ENCODE measurements at places on chromosomes 5 and 9.

GRCh38 chr5:13328316-13328715, 616.2 kb downstream of the DNAH5 start:
- DNase-seq: no peak

DNA sequence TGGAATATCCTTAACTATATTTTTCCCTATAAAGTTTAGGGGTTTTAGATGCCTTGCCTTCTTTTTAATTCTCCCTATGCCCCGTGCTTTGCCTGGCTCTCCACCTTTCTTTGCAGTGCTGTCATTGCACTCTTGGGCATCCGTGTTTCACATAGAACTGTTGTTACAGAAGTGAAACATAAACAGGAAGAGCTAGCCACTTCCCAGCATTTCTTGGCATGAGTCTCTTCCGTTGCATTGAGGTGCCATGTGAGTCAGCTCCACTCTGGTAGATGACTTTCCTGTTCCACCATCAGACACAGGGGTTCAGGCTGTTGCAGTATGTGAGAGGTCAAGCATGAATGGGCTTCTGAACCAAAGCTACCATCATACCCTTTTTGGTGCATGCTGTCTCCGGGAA, 73.4 kb downstream of the ANGPTL2 start:
- no peak for DNase-seq

GRCh38 chr5:131984956-131985665, 26.3 kb downstream of the ACSL6 start:
- no peak for DNase-seq

- DNase-seq: peak; percentile 39
Observed at GRCh38 chr9:71769175-71770161, 1.2 kb upstream of the CEMIP2 start.

GRCh38 chr9:136007934-136008692, 46.9 kb upstream of the UBAC1 start:
- no peak for DNase-seq

DNA sequence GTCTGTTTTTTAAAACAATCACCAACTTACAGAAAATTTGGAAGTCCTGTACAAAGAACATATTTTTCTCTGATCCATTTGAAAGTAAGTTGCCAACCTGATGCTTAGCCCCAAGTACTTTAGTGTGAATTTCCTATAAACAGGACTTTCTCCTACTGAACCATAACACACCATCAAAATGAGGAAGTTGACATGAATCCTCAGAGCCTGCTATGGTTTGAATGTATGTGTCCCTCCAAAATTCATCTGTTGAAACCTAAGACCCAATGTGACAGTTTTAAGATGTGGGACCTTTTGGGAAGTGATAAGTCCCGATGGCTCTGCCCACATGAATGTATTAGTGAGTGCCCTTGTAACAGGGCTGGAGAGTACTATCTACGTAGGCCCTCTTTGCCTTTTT, 6.4 kb upstream of the ACOT12 start:
- no peak for DNase-seq

DNA sequence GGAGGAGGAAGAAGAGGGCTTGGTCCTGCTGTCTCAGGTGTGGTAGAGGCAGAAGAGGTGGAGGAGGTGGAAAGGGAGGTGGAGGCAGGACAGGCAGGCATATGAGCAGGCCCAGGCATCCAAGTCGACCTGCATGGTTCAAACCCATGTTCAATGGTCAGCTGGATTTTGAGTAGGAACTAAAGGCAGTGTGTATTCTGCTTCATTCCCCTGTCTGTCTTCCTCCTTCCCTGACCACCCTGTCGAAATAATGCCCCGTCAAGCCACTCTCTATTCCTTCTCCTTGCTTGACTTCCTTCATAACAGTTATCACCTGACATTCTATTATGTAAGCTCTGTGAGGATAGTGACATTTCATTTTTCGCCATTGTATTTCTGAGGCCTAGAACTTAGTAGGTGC, 34.8 kb downstream of the ATP6V0E1 start:
- no peak for DNase-seq

GRCh38 chr5:138661291-138661960, 86.2 kb upstream of the HSPA9 start:
- no peak for DNase-seq

DNA sequence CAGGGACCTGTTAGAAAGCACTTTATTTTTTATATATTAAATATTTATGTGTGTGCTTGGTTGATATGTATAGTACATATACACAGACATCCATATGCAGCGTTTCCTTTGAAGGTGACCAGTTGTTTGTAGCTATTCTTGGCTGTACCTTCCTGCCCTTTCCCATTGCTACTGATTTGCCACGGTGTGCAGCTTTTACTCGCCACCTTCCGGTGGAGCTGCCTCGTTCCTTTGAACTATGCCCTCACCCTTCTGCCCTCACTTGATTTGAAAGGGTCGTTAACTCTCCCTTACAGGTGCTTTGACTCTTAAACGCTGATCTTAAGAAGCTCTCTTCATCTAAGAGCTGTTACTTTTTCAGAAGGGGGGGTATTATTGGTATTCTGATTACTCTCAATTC, 20.5 kb downstream of the RGMB start:
- DNase-seq: no peak

DNA sequence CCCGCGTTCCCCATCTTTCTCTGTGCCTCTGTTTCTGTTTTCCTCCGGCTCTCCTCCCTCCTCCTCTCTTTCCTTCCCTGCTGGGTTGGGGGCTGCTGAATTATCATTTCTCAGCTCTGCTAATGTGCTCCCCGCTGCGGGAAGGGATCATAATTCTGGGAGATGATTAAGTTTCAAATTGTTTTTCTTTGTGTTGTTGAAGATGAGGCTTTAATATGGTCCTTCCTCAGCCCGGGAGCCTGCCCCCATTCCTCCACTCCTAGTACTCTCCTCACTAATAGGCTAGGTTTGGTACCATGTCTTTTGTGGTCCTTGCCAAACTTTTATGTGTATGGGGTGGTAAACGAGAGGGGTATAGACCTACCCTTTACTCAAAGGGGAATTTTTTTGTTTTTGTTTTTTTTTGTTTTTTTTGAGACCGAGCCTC, 5.7 kb upstream of the PCDH1 start:
- no peak for DNase-seq

GRCh38 chr9:96486386-96487028, 36.5 kb downstream of the HABP4 start:
- no peak for DNase-seq

DNA sequence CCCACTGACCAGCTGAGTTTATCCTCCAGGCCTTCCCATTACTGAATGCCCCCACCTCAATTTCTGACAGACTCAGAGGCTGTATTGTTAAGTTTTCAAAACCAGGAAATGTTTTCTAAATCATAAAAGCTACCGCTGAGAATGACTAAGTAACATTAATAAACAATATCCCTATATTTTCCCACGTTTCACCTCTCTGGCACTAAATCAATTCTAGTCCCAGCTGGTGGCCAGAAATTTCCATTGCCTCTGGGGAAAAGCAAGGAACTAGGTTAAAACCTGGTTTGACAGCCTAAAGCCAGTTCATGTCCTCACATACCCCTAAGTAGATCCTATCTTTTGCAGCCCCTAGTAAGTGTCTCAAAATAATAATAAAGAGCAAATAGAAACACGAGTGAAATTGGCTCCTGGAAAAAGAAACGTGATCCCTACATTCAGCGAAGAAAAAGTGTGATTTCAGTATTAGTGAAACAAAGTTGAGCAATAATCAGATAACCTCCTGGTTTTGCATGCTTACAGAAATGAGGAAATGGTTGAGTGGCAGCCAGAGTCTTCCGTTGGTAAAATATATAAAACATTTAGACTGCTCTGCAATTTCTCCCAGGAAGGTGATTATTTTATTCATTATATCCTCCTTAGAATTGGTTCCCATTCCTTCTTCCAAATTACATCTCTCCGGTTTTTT, 110.9 kb downstream of the ESM1 start:
- no peak for DNase-seq

DNA sequence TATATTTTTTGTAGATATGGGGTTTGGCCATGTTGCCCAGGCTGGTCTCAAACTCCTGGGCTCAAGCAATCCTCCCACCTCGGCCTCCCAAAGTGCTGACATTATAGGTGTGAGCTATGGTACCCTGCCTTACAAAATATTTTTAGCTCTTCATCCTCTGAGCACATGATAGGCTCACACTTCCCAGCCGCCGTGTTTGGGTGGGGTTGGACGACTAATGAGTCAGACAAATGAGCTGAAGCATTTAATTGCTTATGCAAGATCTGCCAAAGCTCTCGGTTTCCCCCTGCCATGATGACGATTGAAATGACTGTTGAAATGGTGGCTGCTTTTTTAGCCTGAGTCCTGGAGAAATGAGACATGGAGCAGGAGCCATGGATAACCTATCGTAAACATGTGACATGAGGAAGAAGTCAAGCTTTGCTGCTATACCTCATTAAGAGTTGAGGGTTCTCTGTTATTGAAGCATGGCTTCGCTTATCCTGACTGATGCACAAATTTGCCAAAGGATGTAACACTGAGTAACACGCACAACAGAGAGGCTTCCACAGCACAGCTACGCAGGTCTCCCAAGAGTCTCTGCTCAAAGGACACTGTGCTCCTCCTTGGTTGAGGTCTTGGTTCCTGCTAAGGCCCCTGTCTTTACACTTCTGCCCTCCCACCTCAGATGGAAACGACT, 48.2 kb upstream of the GFPT2 start:
- DNase-seq: no peak

DNA sequence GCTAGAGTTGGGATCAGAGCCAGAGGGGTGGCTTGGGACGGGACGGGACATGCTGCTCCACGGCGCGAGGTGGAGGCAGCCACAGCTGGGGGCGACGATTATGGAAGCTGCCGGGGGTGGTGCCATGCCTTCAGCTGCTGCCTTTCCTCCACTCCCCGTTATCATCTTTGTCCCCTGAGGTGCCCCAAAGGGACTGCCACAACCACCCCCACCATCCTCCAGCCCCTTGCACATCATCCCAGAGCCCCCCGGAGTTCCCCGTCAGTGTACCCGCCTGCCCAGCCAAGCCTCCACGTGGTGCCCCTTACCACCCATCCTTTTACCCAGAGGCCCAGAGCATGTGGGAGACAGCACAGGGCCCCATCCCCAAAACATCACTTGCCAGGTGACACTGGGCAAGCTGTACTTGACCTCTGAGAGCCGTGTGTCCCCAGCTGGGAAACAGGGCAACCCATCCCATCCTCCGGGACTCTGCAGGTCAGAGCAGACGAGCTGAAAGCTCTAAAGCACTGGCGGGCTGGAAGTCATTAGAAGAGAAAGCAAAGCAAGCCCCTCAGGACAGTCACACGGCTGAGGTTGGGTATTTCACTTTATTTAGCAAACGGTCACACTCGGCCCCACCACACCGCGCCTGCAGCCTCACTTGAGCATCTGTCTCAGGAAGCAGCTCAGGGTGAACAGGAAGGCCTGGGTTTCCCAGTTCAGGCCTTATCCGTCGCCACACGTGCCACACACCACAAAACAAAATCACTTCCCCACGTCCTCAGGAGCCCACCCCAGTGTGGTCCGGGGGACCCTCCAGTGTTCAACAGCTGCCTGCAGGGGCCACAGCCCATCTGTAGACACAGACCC, 19.5 kb upstream of the MXD3 start:
- DNase-seq: no peak

- peak; percentile 22 for DNase-seq
Observed at GRCh38 chr9:129414377-129414992, 206.4 kb downstream of the C9orf50 start.

DNA sequence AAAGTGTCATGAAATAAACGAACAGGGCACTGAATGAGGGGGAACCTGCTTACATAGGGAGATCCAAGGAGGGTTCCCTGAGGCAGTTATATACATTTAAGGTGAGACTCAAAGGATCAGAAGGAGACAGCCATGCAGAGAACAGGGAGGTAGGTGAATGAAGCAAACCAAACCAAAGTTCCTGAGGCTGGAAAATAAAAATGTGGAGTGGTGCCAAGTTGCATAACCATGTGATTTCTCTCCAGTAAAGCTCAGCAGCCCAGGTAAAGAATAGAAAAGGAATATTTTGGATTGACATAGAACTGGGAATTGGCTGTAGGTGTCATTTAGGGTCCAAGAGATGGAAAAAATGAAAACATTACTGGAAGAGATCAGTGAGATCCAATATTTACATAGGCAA, 110.7 kb downstream of the CAAP1 start:
- DNase-seq: no peak

- DNase-seq: no peak
Observed at GRCh38 chr9:134627417-134628353, 13.9 kb upstream of the COL5A1 start.

GRCh38 chr9:83629433-83630104, 6.6 kb downstream of the IDNK start:
- no peak for DNase-seq

DNA sequence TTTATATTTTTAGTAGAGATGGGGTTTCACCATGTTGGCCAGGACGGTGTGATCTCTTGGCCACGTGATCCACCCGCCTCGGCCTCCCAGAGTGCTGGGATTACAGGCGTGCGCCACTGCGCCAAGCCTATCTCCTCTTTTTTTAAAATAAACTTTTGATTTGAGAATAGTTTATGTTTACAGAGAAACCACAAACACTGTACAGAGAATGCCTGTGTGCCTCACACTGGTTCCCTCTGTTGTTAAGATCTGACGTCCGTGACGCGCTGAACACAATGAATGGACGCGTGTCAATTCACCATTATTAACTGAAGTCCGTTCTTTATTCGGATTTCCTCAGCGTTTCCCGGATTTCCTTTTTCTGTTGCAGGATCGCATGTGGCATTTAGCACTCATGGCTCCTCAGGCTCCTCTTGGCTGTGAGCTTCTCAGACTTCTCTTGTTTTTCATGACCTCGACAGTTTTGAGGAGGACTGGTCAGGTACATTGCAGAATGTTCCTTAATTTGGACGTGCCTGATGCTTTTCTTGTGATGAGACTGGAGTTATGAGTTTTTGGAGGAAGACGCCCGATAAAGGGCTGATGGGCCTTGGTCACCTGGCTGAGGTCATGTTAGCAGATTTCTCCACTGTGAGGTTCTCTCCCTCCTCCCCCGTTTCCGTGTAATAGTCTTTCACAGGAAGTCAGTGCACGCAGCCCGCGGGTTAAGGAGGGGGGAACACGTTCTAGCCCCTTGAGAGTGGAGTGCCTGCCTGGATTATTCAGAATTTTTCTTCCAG, 69.6 kb downstream of the ANKRD33B start:
- DNase-seq: no peak

DNA sequence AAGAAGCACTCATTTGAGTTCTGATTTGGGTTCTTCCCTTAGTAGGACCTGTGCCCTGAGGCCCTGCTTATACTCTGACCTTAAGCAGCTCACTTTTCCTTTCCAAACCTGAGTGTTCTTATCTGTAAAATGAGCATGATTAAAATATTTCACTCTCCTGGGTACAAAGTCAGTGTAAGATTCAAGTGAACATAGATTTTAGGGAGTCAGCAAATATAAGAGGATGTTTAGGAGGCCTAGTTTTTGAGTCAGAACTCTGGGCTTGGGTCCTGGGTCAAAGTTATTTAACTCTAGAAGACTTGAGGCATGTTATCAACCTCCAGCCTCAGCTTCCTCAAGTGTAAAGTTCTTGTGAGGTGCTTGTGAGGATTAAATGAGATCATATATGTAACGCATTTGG, 8.7 kb upstream of the SPARC start:
- DNase-seq: no peak

GRCh38 chr5:142830241-142831008, 60.2 kb downstream of the ARHGAP26 start:
- DNase-seq: no peak

GRCh38 chr9:33430942-33431341, 16.5 kb downstream of the AQP3 start:
- DNase-seq: no peak

Data from stimulated activated CD4-positive, alpha-beta T cell treated with anti-CD3 and anti-CD28 coated beads, TNF-alpha, amount 100 ng/mL, for 1 hour (primary cell).